CD8-positive, alpha-beta memory T cell (primary cell): ENCODE measurements at places on chromosomes 3 and 15. TPM values are rescaled to one million over a fixed set of nuclear protein-coding genes. Genes with fewer than 3 reads are reported as not detected.

GOLGA8G gene
- total RNA-seq: not detected

GPR160 gene
- total RNA-seq: 2.9 TPM

SLC22A13 gene
- total RNA-seq: 0.44 TPM

FBXO40 gene
- not detected for total RNA-seq

PP2D1 gene
- total RNA-seq: not detected

ZMYND10 gene
- total RNA-seq: 0.97 TPM

GOLGB1 gene
- 17.3 TPM for total RNA-seq

SOX2 gene
- not detected for total RNA-seq

CPNE9 gene
- not detected for total RNA-seq
